Thoracic aorta (tissue), 2 donors: ENCODE measurements at places on chromosomes 2 and 18. TPM values are rescaled to one million over a fixed set of nuclear protein-coding genes. Genes with fewer than 3 reads are reported as not detected.

GRCh38 chr18:41681138-41681880 is 273.7 kb upstream of the PIK3C3 start:
- no peak for DNase-seq

- DNase-seq, result no peak
Observed at GRCh38 chr2:207067473-207067872, 98.3 kb downstream of the KLF7 start.

GRCh38 chr18:62883937-62884735 is 168.8 kb downstream of the PHLPP1 start:
- DNase-seq, result no peak

- DNase-seq, result no peak
Observed at GRCh38 chr2:237164474-237165042, 78.9 kb downstream of the COPS8 start.

Gene MC4R
- not detected for total RNA-seq

DNA sequence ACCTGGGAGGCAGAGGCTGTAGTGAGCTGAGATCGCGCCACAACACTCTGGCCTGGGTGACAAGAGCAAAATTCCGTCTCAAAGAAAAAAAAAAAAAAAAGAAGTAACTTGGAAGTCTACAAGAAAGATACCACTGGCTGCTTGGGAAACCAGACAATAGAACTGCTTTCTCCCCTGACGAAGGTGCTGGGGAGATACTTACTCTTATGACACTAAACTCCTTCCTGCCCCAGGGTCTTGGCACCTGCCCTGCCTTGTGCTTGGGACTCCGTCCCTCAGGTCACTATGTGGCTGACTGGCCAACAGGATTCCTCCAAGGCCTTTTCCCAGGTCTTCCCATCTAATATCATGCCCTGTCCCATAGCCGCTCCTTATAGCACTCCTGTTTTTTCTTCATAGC is 30.7 kb downstream of the INPP5D start:
- no peak for DNase-seq

GRCh38 chr2:143264851-143265250 is 135.6 kb downstream of the ARHGAP15 start:
- no peak for DNase-seq

Gene BOLL
- total RNA-seq, result not detected

Gene ARHGAP28
- total RNA-seq, result 1.8 TPM

- DNase-seq, result no peak
Observed at GRCh38 chr2:74676331-74676730, 22.3 kb downstream of the SEMA4F start.
